ENCODE measurements at places on chromosomes 2 and 18.
A peak's percentile ranks its signal among the peaks of the same experiment; 100 is the strongest.

DNA sequence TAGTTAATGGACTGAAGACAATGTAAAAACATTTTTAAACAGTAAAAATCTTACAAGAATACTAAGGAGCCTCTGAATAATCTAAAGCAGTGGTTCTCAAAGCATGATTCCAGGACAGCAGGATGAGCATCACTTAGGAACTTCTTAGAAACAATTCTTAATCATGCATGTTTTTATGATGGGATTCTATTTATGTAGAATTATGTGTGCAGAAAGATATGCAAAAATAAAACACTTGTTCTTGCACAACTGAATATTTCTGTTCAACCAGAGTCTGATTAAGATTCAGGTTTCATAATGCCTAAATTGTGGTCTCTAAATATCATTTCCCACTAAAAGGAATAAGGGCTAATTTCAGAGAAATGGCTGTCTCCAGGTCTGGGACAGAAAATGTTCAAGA, 69.2 kb upstream of the MTIF2 start:
- no peak for DNase-seq

DNA sequence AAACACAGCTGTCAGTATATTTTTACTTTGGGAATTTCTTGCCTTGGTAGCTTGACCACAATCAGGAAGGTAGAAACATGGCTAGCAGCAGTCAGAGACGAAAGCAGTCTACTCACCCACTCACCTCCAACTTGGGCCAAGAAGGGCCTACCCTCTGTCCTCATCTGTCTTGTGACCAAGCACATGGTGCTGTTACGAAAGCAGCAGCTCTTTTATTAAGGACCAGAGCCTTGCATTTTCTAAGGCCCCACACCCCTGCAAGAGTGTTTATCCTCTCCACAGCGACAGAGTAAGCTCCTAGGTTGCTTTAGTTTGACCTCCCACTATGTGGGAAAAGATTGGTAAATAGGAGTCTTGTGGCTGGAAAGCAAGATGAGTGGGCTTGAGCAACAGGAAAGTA, 31.3 kb upstream of the MSTN start:
- no peak for DNase-seq

DNA sequence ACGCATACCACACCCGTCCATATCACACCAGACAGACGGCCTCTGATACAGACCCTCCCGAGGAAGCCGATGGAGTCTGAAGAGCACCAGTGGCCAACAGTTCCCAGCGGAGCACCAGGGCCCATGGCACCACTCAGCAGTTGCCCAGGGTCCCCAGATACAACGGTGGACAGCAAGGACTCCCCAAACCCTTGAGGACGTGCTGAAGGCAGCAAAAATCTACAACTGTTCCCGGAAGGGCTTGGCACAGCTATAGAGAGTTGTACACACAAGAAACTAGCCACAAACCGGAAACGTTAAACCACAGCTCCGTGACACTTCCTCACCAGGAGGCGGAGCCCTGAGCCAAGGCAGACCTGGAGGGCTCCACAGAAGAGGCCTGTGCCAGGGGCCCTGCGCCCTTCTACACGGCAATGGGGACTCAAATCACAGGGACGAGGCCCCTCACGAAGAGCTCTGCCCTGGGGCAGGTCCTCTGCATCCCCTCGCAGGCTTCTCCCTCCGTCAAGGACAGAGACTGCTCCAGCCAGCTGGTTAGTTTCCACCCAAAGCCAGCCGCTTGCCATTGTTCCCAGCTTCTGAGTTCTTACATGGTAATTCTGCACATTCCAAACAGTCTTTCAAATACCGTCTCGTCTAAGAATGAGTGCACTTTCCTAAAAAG, 133.4 kb downstream of the HDAC4 start:
- DNase-seq: peak; percentile 78

DNA sequence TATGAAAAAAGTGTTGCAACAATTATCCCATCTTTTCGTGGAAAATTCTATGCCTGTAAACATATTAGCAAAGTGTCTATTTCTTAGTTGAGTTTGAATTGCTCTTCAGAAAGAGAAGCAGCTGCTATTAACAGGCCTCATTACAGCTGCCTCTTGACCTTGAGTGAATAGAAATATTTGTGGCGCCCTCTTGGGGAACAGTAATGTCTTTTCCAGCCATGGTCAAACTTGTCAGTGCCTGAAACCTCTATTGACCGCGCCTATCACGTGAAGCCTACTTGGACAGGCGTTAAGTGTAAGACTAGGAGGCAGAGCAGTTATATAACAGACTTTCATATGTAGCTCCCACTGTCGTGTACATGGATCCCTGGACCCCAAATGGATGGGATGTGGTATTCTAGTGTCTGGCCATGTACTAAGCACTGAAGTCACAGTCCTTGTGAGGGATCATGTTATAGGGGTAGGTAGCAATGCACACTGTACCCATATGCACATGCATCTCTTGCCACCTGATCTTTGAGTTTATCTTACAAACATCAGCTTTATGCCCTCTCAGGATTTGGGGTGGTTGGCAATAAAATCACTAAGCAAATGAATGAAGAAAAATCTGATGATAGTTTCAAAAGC, 245.0 kb downstream of the PTGR3 start:
- DNase-seq: no peak

Data from stimulated activated CD8-positive, alpha-beta memory T cell treated with anti-CD3 and anti-CD28 coated beads, Interleukin-7, amount 100 ng/mL, for 24 hours (primary cell).